ENCODE measurements at places on chromosomes 5 and 9.

- no peak for DNase-seq
Observed at GRCh38 chr5:470961-471749, 28.2 kb downstream of the EXOC3 start.

- no peak for DNase-seq
Observed at GRCh38 chr5:143218517-143219170, 184.8 kb downstream of the NR3C1 start.

- no peak for DNase-seq
Observed at GRCh38 chr5:171555160-171555559, 135.7 kb downstream of the FGF18 start.

DNA sequence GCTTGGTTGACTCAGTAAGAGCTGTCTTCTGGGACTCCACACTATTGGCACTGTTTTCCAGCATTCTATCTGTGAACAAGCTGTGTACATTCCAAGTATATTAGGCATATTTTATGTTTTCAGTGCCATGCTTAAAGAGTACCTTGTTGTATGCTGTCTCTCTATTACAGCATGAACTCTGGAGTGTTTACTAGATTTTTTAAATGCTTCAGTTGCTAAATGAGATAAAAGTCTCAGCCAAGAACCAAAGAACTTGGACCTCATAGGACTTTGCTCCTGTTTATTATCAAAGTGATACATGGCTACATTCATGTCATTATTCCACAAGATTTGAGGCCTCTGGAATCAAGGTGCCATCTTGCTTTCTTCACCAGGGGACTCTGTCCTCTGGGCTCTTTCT is 167.2 kb downstream of the C9orf152 start:
- no peak for DNase-seq

DNA sequence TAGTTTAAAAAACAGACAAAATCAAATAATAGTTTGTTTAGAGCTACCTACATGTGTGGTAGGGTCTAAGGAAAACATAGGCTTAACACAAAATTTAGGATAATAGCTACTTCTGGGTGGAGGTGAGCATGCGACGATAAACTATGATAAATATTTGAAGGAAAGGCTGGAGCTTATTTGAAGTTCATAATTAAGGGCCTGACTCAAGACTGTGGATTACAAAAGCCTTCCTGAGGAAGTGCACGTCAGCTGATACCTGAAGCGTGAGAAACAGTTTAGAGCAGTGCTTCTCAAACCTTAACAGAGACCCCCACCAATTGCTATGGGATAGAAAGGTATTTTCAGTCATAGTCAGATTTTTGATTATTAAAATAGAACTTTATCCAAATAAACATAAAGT is 20.4 kb upstream of the UBLCP1 start:
- no peak for DNase-seq

DNA sequence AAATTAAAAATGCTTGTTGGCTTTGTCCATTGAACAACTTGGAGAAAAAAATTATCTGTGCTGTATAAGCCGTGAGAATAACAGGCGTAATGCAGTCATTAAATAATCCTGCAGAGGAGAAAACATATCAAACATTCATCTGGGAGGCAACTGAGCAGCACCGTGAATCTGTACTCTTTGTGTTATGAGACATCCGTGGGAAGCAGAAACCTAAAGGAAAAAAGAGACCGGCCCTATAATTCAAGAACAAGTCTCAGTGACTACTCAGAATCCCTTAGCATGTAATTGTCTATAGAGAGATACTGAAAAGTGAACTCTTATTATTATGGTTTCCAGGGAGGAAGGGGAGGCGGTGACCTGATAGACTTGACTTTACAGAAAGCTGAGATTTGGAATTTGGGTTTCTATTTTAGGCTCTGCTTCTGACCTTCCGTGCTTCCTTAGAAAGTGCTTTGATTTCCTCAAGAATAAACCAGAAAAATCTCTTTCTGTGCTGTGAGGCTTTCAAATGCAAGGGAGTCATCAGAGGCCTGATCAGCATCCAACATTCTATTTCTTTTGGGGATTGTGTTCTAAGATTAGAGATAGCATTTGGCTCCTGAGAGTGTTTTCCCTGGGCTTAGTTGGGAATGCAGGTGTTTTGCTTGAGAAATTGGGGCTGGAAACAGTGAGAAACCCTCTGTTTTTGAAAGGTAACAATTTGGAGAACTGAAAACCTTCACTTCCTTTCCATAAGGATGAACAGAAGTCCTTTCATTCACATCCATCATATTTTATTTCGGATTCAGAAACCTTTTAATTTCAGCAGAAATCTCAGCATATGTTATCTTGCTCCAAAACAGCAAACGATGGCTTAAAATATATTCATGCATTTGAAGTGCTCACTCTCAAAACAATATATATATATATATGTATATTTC is 296.7 kb downstream of the CSNK1G3 start:
- no peak for DNase-seq

DNA sequence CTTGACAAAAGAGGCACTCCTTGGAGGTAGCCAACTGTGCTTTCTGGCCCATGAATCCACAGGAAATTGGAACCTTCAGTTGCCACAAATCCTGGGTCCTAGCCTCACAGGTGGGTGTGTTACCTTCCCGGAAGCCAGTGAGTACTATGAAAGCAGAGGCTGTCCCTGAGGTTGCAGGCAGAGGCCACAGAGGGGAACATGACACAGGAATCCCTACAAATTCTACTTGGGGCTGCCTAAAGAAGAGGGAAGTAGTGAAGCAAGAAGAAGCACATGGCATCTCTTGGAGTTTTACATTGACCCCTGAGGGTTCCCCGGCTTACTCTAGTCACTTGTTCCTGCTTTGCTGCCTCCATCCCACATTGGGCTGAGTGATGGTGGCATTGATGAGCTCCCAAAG is 2.6 kb downstream of the SLC22A5 start:
- no peak for DNase-seq

DNA sequence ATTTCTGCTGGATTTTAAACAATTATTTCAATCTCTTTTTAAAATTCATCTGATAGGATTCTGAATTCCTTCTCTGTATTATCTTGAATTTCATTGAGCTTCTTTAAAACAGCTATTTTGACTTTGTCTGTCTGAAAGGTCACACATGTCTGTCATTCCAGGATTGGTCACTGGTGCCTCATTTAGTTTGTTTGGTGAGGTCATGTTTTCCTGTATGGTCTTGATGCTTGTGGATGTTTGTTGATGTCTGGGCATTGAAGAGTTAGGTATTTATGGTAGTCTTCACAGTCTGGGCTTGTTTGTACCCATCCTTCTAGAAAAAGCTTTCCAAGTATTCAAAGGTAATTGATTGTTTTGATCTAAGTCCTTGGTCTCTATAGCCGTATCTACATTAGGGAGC is 39.1 kb downstream of the DENND4C start:
- no peak for DNase-seq

DNA sequence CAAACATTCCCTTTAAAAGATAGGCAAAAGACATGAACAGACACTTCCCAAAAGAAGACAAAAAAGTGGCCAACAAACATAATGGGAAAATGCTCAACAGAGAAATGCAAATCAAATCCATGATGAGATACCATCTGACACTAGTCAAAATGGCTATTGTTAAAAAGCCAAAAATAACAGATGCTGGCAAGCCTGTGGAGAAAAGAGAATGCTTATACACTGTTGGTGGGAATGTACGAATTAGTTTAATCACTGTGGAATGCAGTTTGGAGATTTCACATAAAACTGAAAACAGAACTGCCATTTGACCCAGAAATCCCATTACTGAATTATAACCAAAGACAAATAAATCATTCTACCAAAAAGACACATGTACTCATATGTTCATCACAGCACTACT is 58.3 kb upstream of the WDR41 start:
- no peak for DNase-seq

DNA sequence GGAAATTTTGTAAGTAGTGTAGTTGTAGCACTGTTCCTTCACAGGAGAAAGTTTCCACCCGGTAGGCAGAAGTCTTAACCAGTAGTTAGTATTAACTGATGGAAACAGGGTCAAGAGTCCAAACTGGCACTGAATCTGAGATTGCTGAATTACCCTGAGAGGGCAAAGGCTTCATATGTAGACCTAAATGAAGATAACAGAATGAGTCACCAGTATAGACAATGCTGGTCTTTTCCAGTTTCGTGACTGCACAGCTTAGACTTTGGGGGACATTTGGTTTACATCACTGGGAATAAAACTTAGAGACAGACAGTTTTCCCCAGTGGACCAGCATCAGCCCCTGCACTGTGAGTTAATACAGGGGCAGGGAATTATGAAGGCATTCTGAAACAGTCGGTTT is 60.5 kb downstream of the PCSK5 start:
- DNase-seq: no peak

GRCh38 chr9:127278372-127278771 is 13.8 kb downstream of the GARNL3 start:
- no peak for DNase-seq

DNA sequence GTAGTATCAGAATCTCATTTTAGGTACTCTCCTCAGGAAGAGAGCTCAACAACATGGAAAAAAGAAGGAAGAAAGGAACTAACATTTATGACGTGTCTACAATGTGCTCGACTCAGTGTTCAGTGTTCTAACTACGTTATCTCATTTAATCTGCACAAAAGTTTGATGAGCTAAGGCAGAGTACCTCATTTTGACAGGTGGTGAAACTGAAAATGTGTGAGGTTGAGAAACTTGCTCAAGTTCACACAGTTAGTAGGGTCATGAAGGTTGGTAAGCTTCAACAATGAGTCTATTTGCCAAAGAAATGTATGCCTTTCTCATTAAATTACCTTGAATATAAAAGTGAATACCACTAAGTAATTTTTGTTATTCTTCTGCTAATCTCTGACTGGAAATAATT is 165.1 kb downstream of the CAAP1 start:
- no peak for DNase-seq

- DNase-seq: no peak
Observed at GRCh38 chr5:172691886-172692285, 50.8 kb downstream of the NEURL1B start.

- DNase-seq: peak; percentile 47
Observed at GRCh38 chr9:70412832-70413463, 1.5 kb downstream of the KLF9 start.

GRCh38 chr5:122858451-122858850 is 13.0 kb downstream of the SNX24 start:
- DNase-seq: no peak

DNA sequence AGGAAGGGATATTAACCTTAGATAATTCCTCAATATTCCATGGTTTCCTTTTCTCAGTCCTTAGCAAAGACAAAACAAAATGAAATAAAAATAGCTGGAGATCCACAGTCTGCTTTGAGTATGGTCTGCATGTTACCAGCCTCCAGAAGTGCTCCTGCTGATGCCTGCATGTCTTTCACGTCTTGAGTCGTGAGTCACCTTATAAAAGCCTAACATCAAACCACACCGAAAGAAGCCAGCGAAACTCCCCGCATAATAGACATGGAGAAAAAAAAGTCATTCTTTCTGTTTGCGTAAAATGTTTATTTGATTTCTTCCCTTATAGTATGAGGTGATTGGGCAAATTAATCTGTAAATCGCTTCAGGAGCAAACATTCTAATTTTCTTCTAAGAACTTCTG is 380.5 kb downstream of the SLCO4C1 start:
- DNase-seq: peak; percentile 8

DNA sequence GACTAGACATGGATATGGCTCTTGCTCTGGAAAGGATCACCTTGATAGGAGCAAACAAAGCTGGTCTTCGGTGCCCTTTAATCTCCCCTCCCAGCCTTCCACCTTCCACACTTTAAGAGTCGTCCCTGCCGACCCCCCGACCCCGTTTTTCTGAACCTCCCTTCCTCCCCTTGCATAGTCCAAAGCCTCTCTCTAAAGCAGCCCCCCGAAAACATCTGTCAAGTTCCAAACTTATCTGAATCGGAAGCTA is 423 bp upstream of the NUP214 start:
- DNase-seq: no peak

DNA sequence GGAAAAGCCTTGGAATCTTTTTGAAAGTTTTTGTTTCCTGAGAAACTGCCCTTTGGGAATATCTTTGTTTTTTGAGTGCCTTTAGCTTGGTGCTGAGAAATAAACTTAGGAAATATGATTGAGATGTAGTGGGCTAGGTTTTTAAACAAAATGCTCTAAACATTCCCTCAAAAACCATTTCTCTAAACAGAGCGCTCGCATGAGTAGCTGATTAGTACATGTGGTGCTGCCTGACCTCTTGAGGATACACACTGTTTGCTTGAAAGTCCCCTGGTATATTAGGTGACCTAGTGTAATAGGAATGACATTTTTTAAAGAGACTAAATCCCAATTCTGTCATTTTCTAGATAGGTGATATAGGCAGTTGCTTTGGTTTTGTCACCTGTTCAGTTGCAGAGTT is 132.3 kb downstream of the ADAMTSL1 start:
- no peak for DNase-seq

GRCh38 chr5:151937851-151938250 is 13.2 kb upstream of the GLRA1 start:
- DNase-seq: no peak

DNA sequence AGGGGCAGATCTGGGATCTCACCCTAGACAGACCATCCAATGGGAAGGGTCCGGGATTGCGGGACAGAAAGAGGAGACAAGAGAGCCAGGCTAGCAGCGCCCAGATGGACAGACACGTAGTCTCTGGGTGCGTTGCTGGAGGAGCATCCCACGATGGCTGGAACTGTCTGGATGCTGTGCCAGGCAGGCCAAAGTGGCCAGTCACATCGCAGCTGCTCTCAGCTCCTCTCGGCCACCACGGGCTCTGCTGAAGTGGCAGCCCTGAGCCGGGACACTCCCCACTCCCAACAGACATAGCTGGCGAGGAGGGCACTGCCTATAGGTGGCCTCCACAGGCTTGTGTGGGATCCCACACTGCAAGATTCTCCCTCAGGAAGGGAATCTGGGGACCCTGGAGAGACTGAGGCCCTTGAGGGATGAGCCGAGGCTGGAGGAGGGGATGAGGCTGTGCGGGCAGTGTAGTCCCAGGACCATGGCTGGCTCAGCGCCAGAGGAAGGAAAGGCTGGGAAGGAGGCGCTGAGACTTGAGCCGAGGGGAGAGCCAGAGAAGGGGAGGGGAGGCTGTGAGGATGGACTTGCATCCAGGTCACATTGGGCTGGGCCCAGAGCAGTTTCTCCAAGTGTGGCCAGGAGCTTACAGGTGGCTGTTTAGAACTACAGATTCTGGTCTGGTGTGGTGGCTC is 10.3 kb upstream of the WDR5 start:
- no peak for DNase-seq

- DNase-seq: no peak
Observed at GRCh38 chr5:153496835-153497234, 6.4 kb downstream of the GRIA1 start.

- peak; percentile 94 for DNase-seq
Observed at GRCh38 chr5:141512390-141512910, 23.6 kb downstream of the PCDHGC5 start.

- DNase-seq: no peak
Observed at GRCh38 chr5:135451581-135452320, 400 bp downstream of the TIFAB start.

Measured in ELF-1 (cell line).